Activated T-helper 2 cell treated with anti-CD3 and anti-CD28 coated beads, Interferon-gamma antibody, Interleukin-2, Interleukin-4, amounts not matched to agents 10 μg/mL and 5 μg/mL and 100 μg/mL, durations not matched to agents 14 hours and 24 hours and 36 hours (primary cell): ENCODE measurements at places on chromosomes 16 and 17.

DNA sequence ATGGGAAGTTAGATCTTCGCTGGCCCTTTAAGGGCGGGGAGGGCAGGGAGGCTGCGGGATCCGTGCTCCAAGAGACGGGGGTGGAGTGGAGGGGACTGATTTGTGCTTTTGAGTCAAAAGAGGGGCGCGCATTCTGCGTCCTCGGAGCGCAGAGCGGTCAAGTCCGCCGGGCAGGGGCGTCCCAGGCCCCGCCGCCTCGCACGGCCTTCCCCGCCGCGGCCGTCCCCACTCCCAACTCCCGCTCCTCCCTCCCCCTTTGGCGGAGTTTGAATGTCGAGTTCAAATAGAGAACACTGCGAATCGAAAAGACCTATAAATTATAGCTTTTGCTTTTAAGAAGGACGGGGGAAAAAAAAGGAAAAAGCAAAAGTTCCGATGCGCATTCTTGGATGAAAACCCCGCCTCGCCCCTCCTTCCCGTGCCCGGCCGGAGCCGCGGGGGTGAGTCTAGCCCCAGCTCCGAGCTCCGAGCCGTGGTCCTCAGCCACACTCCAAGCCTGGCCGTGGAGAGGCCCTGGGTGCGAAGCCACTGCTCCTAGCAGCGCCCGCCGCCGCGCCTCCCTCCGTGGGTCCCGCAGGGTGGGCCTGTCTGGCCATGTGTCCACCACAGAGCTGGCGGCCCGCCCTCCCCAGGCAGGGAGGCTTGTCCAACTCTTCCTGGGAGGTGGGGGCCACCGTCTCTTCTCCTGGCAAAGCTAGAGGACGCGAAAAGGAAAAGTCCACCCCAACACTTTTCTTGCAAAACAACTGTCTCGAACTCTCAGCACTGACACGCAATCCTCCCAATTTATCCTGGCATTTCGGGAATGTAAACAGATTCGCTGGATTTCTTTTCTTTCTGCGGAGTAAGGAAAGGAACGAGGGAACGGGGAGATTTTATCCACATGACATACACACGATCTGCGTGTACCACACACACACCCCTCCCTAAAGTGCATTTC, 3.6 kb downstream of the CBX8 start:
- DNase-seq = no peak

- peak; percentile 46 for DNase-seq
These were observed 16.6 kb downstream of the CD7 start for GRCh38 chr17:82300707-82301270.

DNA sequence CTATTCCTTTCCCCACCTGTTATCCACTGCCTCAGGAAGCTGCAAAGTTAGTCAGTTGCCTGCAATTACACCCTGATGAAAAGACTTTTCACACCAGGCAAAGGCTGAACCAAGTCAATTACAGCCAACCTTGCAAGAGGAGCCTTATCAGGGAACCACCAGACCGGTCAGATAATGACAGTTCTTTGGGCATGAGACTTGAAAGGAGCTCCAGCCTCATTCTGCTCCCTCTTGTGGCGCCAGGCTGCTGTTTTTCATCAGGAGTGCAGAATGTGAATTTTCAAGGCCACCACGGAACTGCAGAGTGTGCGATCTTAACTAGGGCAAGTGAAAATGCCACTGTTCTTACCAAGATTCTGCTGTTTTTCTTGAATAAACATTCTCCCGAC, 22.5 kb downstream of the DNAI2 start:
- peak; percentile 32 for DNase-seq

DNA sequence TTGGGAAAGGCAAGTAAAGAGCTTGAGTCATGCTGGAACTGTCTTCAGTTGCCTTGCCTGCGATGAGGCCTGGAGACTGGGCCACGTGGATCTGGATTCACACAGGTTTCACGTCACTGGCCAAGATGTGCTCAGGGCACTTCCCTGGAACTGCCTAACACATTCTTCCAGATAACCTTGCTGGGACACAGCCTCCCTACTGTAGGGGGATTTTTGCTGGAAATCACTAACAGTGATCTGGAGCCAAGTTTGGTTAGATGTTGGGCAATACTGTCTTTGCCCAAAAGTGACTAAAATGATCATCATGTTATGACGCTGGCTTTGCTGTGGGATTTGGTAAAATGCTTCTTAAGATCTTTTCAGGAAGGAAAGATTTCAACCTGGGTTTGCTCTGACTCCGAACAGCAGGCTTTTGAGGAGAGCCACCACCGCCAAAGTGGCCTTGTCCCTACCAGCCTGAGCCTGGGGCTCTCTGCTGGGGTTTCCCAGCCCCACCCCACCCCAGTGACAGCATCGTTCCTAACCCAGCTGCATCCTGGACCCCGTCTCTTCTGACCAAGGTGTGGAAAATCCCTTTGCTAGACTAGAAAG, 14.7 kb downstream of the C1QTNF1 start:
- DNase-seq = no peak

GRCh38 chr16:75248536-75249380, 2.7 kb downstream of the BCAR1 start:
- no peak for DNase-seq

GRCh38 chr17:75850928-75851692, 4.0 kb downstream of the WBP2 start:
- DNase-seq = no peak

DNA sequence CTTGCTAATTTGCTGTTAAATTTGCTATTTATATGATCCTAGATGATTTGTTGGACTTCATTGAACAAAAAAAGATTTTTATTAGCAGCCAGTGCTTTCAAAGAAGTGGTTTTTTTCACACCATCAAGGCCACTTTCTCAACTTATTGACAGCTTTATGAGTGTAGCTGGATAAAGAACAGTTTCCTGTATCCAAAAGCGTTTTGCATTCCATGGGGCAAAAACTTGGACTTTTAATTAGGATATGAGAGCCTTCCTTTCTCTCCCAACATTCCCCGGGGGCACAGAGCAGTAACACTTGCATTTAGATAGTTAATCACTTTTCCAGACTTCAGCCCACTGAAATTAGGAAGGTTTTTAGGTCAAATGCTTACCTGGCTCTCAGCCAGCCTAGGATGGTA, 177.1 kb upstream of the ELAC2 start:
- no peak for DNase-seq
